ENCODE measurements at places on chromosomes 11 and 22.

DNA sequence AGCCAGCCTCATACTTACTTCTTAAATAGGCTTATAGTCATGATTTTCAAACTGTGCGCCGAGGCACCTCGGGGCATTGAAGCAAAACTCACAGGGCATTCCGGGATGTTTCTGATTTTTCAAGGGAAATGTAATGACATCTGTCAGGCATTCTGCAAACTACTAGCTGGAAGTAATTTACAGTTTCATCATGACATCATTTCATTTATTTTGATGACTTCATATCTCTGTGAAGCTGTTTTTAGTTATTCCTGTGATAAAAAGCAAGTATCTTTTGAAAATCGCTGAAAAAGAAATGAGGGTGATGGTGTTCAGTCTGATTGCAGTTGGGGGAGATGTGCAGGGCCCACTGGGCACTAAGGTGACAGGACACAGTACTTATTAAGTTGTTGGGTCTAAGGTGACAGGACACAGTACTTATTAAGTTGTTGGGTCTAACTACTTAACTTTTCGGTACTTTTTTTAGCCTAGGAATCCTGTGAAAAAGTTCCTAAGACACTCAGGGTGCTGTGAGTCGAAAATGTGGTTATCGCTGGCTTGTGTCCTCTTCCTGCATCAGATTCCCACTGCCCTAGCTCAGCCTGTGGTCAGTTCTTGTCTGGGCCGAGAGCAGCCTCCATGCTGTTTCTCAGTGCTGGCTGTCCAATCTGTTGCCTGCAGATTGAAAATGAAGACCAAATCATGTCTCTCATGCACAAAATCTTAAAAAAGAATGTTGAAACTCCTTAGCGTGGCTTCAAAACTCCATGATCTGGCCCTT lies 42.6 kb downstream of the APLP2 start:
- peak; percentile 81 for DNase-seq

DNA sequence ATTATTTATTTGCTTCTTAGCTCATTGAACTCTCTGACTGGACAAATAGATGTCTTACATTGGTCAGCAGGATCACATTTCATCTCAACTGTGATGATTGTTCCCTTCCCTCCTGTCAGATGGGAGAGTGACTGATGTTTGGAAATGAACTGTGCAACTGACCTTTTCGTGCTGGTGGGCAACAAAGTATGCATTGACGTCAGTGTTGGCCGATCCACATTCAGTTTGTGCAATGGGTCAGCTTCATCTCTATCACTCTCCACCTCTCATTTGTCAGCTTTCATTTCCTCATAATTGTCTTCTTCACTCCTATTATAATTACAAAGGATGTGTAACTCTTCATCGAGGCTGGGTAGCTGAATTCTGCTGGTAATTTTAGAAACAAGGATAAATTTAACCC lies 71.3 kb downstream of the PPP2R1B start:
- no peak for DNase-seq

DNA sequence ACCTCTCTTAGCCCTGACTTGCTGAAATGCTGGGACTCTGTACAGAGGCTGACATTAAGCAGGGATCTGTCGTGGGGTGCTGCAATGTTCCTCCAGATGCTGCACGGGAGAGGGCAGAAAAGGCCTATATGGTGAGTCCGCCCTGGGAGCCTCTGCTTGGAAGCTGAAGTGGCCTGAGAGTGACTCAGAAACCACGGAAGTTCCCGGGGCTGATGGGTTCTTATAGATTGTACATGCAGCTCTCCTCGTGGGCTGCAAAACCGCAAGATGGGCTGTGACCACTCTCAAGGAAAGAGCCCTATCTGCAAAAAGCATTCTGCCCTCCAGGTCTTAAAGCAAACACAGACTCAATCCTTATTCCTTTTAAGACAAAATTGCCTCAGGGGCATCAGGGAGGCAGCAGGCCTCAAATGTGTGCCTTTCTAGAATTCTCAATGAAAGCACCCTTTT lies 5.8 kb upstream of the SLC43A3 start:
- DNase-seq, result peak; percentile 65

DNA sequence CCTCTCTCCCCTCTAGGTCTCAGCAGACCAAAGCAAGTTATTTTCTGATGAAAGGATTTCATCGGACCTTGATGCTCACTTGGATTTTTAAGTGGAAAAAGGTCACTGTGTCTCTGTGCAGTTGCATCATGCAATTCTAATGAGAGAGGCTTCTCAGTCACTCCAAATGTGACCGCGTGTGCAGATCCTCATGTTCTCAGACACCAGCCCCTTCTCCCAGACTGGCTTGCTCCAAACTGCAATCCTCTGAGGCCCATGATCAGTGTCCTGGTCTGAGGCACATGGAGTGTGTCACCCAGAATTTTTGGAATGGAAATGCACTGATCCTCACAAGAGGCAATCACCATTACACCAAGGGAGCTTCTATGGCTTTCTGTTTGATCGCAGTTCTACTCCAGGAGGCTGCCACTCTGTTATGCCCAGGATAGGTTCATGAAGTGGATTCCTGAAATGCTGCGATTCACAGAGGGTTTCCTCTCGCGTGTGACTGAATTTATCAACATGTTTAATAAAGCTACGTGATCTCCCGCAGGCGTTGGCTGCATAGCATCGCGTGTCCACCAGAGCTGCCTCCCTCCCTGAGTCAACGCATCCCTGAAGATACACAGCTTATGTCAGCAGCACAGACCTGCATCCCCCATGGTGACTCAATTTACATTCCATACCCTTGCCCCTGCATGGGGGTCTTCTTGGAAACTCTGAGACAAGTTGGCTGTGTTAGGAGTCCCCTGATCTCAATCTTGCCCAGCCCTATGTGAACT lies 544.6 kb upstream of the B3GAT1 start:
- no peak for DNase-seq

- DNase-seq, result no peak
Measured at GRCh38 chr11:86720546-86720945, 48.1 kb upstream of the ME3 start.

DNA sequence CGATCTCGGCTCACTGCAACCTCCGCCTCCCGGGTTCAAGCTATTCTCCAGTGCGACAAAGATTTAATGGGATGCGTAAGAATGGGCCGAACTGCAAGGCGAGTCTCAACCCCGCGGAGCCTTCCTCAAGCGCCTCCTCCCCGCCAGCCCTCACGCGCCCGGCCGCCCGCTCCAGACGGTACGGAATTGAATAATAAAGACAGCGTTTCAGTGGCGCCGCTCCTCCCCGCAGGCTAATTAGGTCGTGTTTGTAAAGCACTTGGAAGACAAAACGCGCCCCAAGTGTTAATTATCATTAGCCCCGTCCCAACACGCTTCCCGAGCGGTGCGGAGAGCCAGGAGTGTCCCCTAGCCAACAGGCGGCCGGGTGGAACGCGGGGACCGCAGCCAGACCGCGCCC lies 192.0 kb downstream of the BUD13 start:
- DNase-seq, result no peak

DNA sequence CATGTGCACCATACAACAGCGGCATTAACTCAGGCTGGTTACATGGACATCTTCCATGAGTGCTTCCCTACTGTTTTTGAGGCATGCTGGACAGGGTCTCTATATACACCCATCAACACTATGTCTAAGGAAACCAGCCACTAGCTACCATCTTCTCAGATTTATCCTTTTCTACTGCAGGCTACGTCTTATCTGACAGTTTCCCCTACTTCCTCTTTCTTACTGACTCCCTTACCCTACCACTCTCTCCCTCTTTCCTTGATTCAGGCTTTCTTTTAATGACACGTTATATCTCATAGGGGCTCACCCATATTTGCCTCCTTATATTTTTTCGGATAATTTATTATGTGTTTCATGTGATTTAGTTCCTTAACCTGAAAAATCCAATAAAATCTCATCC lies 41.8 kb downstream of the DDI1 start:
- DNase-seq, result no peak

DNA sequence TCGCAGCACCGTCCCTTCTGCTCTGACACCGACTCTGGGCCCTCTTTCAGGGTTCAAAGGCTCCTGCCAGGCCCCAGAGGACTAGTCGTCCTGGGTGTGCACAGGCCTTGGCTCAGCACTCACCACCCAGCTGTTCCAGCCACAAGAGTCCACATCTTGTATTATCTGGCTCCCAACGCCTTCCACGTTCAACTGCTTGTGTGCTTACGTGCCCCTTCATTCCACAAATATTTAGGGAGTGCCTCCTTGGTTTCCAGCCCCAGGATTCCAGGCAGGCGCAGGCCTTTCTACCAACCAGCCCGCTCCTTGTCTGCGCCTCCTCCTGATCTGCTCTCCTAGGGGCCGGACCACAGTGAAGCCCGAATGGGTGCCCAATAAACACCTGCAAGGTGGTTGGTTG lies 70.9 kb downstream of the SCUBE1 start:
- DNase-seq, result no peak

DNA sequence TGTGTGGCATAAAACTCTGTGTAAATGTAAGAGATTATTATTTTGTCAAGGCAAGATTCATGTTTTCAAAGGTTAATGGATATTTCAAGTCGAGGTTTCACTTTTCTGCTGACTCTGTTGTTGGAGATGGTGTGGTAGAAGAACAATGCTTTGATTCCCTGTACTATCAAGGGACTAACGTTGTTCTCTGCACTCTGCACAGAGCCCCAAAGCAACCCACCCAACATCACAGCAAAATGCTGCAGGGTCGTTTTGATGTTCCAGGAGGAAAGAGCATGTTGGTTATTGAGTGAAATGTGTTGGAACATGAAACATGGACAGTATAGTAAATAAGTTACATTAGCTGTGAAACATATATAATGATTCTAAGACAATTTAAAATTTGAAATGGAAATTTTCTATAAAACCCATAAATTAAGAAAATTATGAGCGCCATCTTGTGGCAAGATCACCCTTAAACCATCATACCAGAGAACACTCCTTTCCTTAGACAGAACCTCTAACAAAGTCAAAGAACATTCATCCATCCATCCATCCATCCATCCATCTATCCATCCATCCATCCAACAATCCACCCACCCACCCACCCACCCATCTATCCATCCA lies 164.4 kb upstream of the ZBED5 start:
- no peak for DNase-seq

- DNase-seq, result no peak
Measured at GRCh38 chr11:102470251-102470650, 17.7 kb upstream of the TMEM123 start.

DNA sequence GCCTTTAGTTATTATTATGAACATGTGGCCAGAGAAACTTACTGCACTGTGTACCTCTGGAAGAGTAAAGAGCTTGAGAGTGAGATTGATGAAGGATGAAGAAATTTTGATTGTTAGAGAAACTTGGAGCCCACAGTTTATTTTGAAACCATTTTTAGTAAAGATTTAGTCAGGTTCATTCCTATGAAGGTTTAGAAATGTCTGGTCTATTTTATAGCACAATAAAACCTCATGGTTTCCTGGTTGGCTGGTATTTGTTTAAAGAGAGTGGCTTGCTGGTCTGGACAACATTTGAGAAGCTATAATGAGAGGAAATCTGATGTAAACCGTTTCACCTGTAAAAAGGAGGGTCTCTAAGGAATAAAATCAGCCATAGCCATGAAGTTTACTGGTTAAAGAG lies 8.8 kb upstream of the PDE3B start:
- DNase-seq, result no peak

GRCh38 chr22:36796552-36797175 lies 20.2 kb downstream of the PVALB start:
- no peak for DNase-seq

- DNase-seq, result peak; percentile 14
Measured at GRCh38 chr11:107259811-107260221, 197.8 kb downstream of the CWF19L2 start.

DNA sequence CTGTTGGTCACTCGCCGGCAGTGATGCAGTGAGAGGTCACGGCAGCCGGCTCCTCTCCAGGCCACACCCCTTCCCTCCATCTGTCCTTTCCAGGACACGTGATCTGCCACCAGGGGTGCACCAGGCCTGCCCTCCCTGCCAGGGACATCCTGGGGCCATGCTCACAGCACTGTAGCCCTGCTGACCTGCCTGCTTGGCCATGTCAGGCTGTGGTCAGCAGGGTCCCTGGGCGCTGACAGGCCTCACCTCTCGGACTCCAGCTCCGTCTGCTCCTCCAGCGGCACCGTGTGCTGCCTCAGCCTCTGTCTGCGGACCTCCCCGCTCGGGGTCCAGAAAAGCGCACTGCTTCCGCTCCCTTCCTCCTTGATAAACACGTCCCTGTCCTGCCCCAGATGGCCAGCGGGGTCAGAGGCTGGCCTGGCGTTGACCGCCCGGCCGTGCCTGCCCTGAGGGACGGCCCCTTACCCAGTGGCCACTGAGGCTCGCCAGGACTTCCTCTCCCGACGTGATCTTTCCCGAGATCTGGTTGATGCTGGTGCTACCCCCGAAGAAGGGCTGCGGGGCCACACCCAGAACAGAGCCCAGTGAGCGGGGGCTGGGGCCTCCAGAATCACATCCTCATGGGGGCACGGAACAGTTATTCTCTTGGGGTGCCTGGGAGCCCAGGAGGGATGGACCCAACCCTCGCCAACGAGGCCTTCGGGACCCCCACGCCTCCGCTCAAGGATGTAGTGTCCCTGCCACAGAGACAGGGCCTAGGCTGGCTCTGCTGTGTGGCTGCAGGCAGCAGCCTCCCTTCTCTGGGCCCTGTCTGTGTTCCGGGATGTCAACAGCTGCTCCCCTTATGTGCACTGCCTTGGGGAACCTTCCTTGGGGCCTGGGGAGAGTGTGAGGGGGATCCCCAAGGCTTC lies 36.3 kb upstream of the CARS1 start:
- DNase-seq, result no peak

- DNase-seq, result no peak
Measured at GRCh38 chr22:29979777-29980321, 96.9 kb downstream of the MTMR3 start.

GRCh38 chr11:37406651-37407050 lies 808.6 kb upstream of the RAG2 start:
- no peak for DNase-seq

- DNase-seq, result no peak
Measured at GRCh38 chr22:28440592-28441390, 238.8 kb downstream of the TTC28 start.

GRCh38 chr11:71240865-71241691 lies 11.3 kb downstream of the SHANK2 start:
- peak; percentile 95 for DNase-seq

- peak; percentile 59 for DNase-seq
Measured at GRCh38 chr22:31637891-31638618, 24.0 kb downstream of the PISD start.

GRCh38 chr11:129013737-129014475 lies 71.2 kb upstream of the TP53AIP1 start:
- DNase-seq, result no peak

DNA sequence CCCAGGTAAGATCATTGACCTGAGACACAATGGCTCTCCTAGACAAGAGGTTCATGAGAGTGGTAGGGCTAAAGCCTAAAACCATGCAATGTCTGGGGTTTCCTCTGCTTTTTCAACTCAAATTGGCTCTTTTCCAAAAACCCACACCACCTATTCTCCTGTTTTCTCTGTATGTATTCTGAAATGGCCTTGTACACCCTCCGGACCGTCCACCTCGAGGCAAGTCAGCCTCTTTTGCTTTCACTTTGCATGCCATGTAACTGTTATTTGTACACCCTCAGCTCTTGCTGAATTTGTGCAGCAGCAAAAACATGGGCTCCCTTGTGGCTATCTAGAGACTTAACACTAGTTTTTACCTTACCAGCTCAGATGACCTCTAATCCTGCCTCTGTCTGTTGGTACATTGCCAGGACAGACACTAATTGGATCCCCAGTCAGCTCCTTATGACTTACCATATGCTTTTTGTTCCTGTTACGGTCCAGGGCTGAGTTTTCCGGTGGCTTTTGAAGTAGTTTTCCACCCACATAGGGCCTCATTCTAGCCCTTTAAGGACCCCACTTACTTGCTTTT lies 288.0 kb downstream of the SBF2 start:
- DNase-seq, result no peak
